ENCODE measurements at places on chromosomes 7 and 10.
A peak's percentile ranks its signal among the peaks of the same experiment; 100 is the strongest.

GRCh38 chr7:3097734-3098133 is 54.1 kb upstream of the CARD11 start:
- no peak for DNase-seq

DNA sequence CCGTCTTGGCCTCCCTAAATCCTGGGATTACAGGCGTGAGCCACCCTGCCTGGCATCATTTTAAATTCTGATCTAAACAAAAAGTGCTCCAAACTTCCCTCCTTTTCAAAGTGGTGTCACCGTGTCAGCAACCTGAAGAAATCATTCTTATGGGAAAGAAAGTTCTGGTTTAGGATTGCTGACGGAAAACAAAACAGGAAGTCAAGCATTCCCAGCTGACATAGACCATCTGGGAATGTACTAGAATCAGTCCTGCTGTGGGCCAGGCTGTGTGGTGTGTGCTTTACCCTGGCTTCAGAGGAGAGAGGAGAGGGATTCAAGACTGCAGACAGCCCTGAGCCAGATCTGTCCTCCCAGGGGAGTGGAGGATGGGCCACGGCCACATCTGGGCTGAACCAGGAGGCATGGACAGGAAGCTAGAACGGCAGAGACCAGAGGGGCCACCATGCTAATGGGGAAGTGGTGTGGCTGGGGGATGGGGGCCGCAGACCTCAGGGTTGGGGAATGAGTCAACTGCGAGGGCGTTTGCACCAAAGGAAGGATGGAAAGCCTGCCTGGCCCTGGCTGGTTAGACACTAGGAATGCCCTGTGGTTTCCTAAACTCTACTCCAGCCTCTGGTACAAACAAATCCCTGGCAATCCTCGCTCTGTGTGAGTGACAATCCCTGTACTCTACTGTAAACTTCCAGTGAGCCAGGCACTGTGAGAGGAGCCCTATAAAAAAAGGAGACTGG is 16.7 kb upstream of the CLIP2 start:
- DNase-seq, result no peak

DNA sequence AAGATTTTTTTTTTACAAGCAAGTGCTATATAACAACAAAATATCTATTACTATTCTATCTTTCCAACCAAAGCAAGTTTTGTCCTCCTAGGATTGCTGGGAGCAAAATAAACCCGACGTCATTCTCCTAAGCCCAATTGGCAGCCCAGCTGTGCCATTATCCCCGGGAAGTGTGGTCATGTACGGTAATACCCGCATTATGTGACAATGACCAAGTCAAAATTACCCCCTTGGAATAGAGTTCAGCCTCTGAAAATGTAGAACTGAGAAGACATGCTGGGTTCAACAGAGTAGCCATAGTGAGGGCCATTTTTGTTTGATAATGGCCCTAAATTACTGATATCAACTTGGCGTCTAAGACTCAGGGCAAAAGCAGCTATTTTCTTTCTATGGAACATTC is 215.5 kb downstream of the LRRTM3 start:
- no peak for DNase-seq

DNA sequence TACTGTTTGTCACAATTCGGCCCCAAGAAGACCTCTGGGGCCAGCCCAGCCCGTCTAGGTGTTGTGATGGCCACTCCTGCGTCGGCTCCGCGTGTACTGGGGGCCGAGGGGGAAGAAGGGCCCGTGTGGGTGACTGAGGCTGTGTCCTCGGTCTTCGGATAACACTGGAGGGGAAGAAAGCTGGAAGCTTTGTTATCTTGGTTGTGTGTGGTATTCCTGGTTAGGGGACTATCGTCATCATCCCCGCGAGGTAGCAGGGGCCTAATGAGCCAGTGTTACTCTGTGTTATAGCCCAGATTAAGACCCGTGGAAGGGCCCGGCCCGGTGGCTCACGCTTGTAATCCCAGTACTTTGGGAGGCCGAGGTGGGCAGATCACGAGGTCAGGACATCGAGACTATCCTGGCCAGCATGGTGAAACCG is 854 bp downstream of the MTG1 start:
- DNase-seq, result no peak

GRCh38 chr10:110864662-110865140 is 7.0 kb upstream of the PDCD4 start:
- DNase-seq, result peak; percentile 84

DNA sequence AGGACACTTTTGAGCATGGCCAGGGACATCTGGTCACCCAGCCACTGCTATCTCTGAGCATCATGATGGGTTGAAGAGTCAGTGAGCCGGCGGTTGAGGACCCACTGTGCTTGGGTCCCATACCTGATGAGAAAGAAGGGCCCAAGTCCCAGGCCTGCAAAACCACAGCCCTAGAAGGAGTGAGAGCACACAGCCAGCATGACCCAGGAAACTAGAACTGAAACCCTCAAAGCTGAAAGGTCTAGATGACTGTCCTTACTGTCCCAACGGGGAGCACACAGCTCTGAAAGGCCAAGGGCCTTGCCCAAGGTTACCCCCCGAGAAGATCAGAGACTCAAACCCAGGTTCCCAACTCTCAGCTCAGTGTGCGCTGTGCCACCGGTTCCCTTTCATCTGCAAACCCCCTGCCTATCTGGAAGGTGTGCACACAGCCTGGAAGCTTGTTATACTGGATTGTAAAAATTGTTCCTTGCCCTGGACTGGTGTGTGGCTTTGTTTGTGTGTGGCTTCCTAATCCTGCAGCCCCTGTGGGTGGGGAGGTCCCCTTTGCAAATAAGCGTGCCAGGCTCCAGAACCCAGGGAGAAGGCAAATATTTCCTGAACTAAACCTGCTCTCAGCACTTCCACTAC is 22.6 kb upstream of the PSAP start:
- DNase-seq, result no peak

DNA sequence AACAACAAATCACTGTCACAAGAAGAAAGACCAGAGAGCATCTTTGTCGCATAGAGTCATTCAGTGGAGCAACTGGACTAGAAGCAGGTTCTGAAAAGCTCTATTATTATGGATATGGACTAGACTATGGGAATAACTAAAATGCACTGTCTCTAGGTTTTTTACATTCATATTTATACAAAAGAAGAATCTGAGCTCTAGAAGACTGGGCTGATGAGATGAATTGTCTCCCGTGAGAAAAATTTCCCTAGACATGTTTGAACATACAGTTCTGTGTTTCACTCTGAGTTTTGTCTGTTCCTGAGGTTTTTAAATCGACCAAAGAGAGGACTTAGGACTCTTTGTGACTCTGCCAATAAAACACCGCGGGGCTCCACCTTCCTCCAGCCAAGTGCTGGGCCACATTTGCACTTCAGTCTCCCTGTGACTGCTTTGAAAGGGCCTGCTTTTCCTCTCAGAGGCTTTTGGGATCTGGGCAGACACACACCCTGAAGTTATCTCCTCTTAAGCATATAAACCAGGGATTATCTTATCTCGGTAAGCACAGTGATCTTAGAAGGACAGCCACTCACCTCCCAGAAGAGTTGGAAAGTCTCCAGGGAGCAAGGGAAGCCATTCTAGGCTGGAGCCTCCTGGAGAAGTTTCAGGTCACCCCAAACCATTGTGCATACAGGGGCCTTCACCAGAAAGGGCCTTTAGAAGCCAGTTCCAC is 101.0 kb upstream of the JCAD start:
- DNase-seq, result no peak

- no peak for DNase-seq
Observed at GRCh38 chr7:24384362-24385030, 100.5 kb downstream of the NPY start.

DNA sequence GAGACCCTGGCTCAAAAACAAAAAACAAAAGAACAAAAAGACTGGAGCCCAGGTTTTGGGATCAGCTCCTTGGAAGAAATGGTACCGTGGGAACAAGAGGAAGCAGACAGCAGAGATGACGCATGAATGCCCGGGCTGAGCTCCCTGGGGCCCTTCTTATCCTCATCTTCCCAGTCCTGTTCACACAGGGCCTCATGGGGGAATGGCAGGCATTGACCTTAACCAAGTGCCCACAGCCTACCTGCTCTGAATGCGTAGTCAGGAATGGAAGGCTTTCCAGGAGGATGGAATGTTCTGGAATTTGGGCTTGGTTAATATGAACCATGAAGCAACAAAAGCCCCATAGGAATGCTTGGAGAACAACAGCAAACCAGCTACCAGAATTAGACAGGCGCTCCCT is 154.7 kb downstream of the PRPF18 start:
- no peak for DNase-seq

GRCh38 chr7:110877016-110877415 is 213.9 kb upstream of the LRRN3 start:
- no peak for DNase-seq

DNA sequence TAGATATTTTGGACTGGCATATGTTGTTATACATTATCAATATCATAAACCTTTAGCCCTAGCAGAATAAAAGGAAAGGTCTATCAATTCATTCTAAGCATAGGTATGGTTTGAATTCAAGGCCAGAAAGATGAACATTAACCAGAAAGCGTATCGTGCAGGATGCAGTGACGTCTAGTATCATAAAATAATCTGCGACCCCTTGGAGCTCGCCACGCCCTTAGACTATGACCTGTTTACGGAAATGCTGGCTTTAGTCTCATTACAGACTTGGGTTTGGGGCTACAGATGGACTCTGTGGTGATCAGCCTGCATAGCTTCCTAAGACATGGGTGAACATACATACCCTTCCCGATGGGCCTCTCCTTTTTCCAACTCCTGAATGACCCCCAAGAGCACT is 21.5 kb downstream of the INSYN2A start:
- no peak for DNase-seq

- no peak for DNase-seq
Observed at GRCh38 chr7:80843018-80843677, 75.7 kb downstream of the SEMA3C start.

- no peak for DNase-seq
Observed at GRCh38 chr7:38367301-38367890, 94.0 kb upstream of the TARP start.
